Mesothelial cell of epicardium (in vitro differentiated cells): ENCODE measurements at places on chromosomes 3 and 15.

DNA sequence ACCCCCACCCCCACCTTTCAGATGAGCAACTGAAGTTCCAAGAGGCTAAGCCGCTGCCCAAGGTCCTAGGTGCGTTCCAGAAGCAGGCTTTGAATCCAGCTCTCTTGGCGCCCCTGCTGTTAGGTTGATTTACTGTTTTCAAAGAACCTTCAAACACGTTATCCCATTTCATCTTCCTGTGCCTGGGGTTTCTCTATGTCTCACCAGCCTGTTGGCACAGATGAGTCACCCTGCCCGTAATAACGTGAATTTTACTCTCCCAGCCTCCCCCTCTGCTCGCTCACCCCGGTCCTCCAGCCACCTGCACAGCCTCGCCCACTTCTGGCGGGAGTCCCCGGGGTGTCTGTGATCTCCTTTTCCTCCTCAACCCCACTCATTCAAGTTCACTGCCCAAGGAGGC is 13.0 kb upstream of the TSEN2 start:
- no peak for DNase-seq

DNA sequence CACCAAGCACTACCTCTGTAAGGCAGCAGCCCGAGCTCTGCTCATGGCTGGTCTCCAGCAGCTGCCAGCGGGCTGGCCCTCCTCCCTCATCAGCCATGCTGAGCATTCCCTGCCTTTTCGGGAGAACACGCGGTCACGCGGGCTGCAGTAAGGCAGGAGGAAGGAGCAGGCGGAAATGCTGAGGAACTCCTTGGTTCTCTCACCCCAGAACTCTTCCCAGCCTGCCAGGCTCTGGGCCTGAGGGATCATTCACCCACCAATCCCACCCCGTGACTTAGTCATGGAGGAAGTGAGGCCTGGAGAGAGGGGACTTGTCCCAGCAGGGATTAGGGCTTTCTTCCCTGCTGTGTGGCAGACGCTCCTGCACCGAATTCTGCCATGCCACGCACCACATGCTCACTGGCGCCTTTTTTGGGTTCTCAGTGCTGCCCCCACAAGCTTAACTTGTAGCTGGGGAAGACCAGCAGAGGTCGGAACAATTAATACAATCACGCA is 42.9 kb upstream of the RPL32 start:
- DNase-seq: no peak

DNA sequence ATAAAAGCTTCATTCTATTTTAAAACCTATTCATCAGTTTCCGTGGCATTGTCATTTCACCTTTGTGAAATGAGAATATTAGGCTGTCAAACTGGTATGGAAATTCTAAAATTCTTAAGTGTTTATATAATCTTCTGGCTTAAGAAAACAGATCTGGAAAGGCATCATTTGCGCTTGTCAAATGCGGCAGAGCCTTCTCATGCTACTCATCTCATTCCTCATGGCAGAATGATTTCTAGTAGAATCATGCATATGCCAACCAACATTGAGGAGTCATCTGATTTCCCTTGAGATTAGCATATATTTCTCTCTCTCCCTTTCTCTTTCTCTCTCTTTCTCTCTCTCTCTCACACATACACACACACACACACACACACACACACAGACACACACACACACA is 48.8 kb downstream of the STRIT1 start:
- DNase-seq: no peak

GRCh38 chr15:90561344-90562244 is 31.9 kb downstream of the CRTC3 start:
- no peak for DNase-seq

- no peak for DNase-seq
Observed at GRCh38 chr3:130117933-130118332, 36.3 kb downstream of the ALG1L2 start.

- no peak for DNase-seq
Observed at GRCh38 chr3:18071833-18072232, 329.4 kb upstream of the TBC1D5 start.

DNA sequence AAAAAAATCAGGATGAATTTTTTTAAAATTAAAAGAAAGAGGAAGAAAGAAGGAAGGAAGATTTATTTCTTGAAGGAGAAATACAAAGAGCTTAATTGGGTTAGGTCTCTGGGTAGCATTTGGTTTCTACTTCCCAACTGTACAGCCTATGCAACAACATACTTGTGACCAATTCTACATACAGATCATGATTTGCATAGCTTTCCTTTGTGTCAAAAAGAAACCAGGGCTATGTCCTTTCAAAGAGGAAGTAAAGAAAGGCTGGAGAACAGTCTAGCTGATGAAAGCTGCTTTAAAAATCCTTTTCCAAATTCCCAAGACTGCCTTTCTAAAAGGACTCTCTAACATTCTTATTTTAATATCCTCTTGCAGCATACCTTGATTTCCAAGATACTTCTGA is 6.1 kb upstream of the HGD start:
- no peak for DNase-seq

DNA sequence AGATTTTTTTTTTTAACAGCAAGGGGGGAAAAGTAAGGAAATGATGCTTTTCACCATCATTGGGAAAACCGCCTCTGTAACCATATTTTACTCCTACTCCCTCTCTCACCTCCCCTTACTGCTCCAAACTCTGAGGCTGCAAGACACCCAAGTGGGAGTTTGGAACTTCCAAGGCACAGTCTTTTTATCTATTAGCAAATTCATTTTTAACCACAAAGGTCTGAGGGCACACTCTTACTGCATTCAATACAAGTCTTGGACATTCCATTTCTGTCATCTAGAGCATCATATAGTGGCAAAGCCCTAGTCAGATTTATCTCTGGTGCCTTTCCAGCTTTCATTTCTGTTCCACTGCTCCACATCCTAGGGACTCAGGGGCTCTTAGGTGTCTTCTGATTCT is 13.2 kb downstream of the FAM162A start:
- no peak for DNase-seq

GRCh38 chr3:64681827-64682226 is 6.0 kb downstream of the ADAMTS9 start:
- DNase-seq: no peak

DNA sequence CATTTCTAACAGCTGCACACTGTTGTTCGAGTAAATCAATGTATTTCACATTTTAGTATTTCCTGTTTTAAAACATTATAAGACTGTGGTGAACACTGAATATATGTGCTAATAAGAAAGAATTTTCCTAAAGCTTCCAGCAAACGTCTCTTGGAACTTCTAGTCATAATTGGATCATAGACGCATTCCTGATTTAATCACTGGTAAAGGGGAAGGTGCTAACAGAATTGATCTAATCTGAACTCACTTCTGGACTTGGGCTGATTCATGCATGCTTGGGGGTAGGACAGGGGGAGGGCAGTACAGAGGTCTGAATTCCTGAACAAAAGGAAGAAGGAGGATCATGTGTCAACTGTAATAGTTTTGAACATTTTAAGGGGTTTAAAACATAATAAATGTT is 7.3 kb upstream of the LEKR1 start:
- DNase-seq: no peak

DNA sequence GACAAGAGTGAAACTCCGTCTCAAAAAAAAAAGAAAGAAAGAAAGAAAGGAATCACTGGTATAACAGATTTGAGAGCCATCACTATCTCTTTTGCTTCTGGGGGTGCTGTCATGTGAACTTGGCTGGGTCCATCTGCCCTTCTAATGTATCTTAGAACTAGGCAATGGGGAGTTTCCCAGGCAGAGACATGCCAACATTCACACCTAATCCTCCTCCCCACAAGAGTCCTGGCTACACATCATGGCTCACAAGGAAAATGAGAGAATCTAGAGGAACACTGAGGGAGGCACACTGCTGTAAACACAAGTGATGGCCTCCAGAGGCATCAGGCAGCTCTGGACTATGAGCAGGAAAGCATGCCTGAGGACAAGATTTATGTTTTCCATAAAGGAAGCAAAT is 67.8 kb upstream of the PPP2R3A start:
- no peak for DNase-seq

DNA sequence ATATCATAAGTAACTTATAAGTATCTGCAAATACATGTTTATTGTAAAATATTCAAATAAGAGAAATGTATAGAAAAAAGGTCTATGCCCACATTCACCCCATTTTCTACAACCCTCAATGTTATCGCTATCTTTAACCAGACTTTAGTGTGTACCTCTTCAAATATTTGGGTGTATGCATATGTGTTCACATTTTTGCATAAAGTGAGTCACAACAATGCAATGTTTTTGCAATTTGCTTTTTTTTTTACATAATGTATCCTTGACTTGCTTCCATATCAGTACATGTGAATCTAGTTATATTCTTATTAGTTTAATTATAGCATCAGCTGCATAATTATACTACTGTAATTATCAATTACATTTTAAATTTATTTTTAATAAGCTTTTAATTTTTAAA is 117.3 kb upstream of the LYSMD4 start:
- no peak for DNase-seq
